ENCODE measurements at places on chromosomes 13 and 19.

- no peak for DNase-seq
These were observed 1478.2 kb upstream of the MIR17HG start for GRCh38 chr13:89869312-89869711.

DNA sequence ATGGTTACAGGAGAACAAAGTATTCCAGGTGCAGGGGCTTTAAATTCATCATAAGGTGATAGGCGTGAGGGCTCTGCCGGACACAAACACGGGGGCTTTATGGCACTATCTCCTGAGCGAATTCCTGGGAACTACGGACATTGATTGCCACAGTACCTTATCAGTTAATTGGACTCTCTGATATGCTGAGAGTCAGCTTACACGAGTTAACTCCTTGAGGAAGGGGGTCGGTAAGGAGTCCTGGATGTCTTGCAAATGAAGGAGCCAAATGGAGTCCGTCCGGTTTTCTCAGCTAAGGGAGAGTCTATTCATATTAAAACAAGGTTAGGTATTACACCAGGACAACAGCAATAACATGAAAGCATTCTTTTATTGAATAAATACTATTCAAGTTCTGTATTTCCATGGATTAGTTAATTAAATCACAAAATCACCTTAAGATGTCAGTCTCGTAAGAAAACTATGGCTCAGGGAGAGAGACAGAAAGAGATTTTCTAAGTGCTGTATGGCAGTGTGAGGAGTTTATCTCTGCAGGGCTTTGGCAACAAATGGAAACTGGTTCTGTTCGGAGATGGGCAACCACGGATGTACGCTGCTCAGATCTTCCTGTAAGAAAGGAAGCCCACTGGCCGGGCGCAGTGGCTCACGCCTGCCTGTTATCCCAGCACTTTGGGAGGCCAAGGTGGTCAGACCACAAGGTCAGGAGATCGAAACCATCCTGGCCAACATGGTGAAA is 26.2 kb upstream of the HIF3A start:
- DNase-seq: no peak

DNA sequence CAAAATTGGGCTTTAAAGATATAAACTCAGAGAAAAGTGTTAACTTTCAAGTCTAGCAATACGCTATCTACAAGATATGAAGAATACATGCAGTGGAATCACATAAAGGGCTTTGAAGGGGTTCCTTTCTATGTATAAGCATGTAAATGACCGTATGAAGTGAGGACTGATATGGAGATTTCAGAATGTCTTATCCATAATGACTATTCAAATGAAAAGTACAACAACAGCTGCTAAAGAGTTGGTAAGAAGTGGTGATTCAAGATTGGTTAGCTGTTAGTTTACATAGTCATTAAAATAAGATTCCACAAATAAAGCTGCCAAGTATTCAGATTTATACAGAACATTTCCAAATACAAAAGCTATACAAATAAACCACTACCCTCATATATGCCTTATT is 153.4 kb upstream of the STARD13 start:
- no peak for DNase-seq

DNA sequence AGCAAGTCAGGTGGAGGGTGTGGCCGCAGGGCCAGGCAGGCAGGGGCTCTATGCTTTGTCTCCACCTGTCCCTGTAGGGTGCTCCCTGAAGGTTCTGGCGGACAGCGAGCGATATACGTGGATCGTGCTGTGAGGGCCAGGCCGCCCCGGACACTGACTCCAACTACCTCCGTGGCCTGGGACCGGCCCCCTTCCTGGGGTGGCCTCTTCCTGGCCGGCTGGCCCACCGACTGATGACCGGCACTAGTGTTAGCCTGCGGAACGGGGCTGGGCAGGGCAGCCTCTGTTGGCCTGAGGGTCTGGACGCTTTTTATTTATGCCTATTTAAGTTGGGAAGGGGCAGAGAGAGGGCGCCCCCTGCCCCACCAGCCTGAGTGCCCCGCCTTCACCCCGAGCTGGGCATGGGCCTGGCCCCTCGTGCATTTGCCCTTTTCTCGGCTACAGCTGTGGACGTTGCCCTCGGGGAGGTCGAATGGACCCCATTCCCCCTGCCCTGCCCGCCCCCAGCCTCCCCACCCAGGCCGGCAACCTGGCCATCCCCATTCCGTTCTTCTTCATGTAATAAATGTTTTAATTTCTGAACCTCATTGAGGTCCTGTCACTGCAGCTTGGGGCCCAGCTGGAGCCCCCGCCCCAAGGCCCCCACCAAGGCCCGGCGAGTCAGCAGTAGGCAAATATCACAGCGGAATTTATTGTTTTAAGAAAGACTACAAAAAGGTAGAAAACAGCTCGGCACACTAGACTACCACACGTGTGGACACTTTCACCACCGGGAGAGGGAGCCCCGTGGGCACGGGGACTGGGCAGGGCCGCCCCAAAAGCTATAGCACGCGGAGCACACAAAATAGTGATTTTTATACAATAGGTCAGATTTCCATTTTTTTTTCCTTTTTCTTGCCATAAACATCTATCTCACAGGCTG is 8.8 kb downstream of the DCAF15 start:
- DNase-seq: no peak

- no peak for DNase-seq
These were observed 6.9 kb upstream of the CBY2 start for GRCh38 chr13:45695198-45695730.

DNA sequence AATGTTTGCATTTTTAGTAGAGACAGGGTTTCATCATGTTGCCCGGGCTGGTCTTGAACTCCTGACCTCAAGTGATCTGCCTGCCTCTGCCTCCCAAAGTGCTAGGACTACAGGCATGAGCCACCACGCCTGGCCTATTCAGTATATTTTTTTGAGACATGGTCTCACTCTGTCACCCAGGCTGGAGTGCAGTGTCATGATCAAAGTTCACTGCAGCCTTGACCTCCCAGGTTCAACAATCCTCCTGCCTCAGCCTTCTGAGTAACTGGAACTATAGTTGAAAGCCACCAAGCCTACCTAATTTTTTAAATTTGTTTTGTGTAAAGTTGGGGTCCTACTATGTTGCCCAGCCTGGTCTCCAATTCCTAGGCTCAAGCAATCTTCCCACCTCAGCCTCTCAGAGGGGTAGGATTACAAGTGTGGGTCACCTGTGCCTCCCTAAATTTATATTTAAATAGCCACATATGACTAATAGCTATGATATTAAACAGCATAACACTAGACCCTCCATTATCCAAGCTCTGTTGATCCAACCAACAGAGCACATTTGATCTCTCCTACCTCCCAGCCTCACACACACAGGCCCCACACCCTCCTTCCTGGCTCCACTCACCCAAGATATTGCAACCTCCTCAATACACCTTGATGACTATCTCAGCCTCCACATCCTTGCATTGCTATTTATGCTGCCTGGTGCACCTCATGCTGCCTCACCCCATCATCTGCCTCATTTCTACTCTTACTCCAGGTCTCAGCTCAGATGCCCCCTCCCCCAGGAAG is 2.1 kb upstream of the CEACAM19 start:
- no peak for DNase-seq

GRCh38 chr19:51024924-51025323 is 1.5 kb downstream of the KLK11 start:
- peak; percentile 90 for DNase-seq

GRCh38 chr19:46901701-46902401 is 41.1 kb downstream of the ARHGAP35 start:
- DNase-seq: no peak

GRCh38 chr13:24802074-24802473 is 38.1 kb downstream of the RNF17 start:
- DNase-seq: no peak

GRCh38 chr19:47084879-47085439 is 28.6 kb downstream of the ZC3H4 start:
- DNase-seq: no peak

DNA sequence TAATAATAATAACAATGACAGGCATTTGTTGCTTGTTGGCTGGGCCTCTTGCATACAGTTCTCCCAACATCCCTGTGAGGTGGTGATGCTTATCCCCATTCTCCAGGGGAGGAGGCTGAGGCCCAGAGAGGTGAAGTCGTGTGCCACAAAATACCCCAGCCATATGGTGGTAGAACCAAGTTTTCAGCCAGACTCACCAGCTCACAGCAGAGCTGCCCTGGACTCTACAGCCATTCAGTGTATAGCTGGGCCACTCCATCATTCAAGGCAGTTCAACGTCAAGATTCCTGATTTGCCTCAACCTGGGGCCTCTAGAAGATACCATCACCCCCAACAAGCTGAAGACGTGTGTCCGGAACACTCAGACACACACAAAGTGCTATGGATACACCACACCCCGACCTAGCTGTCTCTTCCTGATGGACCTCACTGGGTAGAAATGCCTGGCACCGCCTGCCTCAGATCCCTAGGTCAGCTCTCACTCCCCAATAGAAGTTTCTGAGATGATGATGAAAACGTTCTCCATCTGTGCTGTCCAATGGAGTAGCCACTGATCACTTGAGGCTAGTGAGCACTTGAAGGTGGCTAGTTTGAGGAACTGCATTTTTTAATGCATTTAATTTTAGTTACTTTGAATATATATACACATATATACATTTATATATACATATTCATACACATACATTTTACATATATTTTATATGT is 4.3 kb upstream of the CEACAM19 start:
- DNase-seq: no peak

DNA sequence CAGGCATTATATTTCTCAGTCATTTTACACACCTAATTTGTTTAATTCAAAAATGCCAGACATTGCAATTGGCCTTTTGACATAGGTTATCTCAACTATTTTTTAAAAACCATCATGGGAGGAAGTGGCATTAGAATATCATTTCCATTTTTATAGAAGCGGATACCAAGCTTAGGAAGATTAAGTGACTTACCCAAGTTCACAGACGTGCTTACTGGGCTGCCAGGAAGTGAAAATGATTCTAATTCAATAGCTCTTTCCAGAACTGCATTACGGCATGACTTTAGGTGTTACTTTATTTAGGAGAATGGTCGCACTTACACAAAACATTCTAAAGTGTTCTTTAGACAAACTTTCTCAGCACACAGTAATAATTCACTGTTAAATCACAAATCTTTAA is 231.9 kb downstream of the KLF12 start:
- no peak for DNase-seq

DNA sequence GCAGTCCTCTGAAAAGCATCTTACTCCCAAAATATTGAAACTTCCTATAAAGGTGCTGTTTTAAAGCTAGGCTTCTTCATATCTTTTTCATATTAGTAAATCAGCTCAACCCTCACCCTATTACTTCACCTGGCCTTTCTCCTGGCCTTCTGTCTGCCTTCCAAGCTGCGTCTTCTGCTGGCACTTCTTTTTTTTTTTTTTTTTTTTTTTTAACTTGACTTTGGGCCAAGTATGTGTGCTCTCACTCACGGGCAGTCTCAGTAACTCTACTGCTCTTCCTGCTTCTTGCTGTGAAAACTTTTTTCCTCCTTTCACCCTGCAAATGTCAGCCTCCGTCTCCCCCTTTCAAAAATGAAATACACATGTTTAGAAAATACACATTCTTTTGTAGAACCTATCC is 41.2 kb upstream of the KCTD4 start:
- DNase-seq: no peak

GRCh38 chr13:19587635-19588300 is 26.4 kb upstream of the TPTE2 start:
- no peak for DNase-seq

DNA sequence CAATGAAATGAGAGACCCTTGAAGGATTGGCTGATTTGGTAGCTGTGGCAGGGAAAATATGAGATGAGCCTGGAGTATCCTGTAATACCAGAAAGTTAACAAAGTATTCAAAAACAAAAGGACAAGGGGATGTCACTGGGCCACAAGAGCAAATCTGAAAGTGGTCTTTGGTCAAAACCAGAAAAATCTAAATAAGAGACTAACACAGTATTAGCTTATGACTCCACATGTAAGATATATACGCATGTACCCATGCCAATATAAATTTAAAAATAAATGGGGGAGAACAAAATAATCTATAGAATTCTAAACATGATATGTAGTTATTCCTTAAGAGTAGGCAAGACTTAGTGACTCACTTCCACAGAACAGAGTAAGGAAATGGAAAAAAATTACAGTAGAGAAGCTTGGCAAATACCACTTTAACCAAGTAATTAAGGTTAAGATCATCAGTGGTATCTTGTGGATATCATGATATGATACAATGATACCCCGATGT is 16.9 kb downstream of the KLF12 start:
- no peak for DNase-seq

DNA sequence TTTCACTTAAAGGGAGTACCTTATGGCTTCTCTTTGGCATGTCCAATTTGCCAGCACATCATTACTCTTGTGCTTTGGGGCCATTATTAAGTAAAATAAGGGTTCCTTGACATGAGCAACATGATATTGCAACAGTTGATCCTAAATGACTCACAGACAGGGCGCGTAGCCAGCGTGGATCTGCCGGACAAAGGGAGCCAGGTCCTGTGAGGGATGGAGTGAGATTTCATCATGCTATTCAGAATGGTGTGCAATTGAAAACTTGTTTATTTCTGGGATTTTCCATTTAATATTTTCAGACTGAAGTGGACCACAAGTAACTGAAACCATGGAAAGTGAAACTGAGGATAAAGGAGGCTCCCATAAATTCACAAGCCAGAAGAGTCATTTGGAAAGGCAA is 48.6 kb upstream of the WASF3 start:
- DNase-seq: peak; percentile 48
